ENCODE measurements at places on chromosomes 5 and 9. TPM values are rescaled to one million over a fixed set of nuclear protein-coding genes. Genes with fewer than 3 reads are reported as not detected.
A peak's percentile ranks its signal among the peaks of the same experiment; 100 is the strongest.

Gene CNTFR
- total RNA-seq = not detected

Gene INSL6
- not detected for total RNA-seq

Gene THBS4
- 0.92 TPM for total RNA-seq

Gene GARIN3
- 0.30 TPM for total RNA-seq

- H3K27me3 ChIP-seq = no peaks in the 10 kb centered on the region
- H3K4me1 ChIP-seq = no peaks in the 10 kb centered on the region
- no peaks in the 10 kb centered on the region for H3K36me3 ChIP-seq
These were observed 60.9 kb upstream of the GDNF start for GRCh38 chr5:37900692-37901091.

DNA sequence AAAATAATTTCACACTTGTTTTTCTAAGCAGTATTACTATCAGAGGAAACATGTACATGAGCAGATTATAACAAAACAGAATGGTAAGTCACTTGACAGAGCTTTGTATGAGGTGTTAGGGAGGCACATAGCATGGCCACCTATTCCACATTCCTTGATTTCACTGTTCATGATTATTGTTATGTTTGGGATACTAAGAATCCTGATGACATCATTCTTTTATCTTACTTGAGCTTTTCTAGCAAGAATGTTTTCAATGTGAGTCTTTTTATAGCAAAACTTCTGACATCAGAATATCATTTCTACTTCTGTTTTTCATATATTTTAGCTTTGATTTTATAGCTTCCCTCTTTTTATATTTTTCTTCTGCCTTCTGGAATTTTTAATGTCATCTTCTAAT, 208.2 kb downstream of the DMRTA1 start:
- no peak overlapping the region for H3K27ac ChIP-seq

DNA sequence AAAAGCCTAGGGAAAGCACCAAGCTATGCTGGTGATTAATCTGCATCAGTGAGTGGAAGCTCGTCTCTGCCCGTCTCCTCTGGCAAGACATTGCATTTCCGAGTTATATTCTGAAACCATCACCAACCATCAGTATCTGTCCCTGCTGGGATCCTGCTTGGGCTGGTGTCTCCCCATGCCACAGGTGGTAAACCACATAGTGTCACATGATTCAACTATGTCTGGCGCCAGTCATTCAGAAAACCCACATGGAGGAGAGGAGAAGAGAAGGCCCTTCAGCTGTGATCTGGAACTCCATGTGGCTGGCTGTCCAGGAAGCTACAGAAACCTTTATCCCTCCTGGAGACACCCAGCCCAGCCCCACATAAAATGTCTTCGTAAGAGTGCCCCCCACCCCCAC, 4.8 kb downstream of the IL9 start:
- no peak overlapping the region for H3K27ac ChIP-seq
- no peak overlapping the region for H3K4me3 ChIP-seq
- DNase-seq = peak; percentile 37

DNA sequence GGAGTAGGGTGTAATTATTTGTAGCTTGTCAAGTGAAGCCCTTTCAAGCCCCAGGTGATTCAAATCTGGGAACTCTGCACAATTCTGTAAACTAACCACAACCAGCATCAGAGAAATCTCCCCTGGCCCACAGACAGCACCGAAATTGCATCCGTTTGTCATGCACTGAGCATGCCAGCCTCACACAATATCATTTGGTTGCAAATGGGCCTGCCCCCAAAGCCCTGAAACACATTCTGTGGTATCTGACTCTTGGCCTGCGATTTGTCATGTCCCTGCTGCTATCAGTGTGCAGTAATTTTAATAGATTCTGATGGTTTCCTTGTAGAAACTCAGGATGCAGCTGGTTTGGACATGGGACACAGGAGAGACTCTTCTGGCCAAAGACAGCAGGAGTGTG, 35.3 kb downstream of the SNX24 start:
- no peak for DNase-seq
- peaks cover 3% of the 10 kb centered on the region for H3K27me3 ChIP-seq
- H3K4me1 ChIP-seq = peaks cover 5% of the 10 kb centered on the region
- H3K4me3 ChIP-seq = no peak overlapping the region

DNA sequence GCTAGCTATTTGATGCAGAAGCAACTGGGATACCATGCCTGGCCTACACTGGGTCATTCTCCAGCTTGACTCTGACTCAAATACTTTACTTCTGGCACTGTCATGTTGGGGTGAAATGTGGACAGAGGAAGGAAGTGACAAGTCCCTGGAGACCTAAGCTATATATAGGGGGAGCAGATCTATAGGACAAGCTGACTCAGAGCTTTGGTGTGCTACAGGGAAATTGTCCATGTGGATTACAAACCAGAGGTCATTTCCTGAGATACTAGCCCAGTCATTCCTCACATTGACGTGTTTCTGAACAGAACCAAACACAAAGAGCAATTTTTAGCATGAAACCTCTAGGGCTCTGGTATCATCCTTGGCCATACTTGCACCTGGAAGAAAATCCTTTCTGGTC, 531.6 kb upstream of the CLINT1 start:
- no peaks in the 10 kb centered on the region for H3K4me1 ChIP-seq
- DNase-seq = no peak
- H3K27me3 ChIP-seq = no peaks in the 10 kb centered on the region
- H3K36me3 ChIP-seq = no peaks in the 10 kb centered on the region

GRCh38 chr5:160009591-160009989, 651 bp downstream of the TTC1 start:
- DNase-seq = no peak
- H3K4me1 ChIP-seq = peaks cover 19% of the 10 kb centered on the region
- H3K36me3 ChIP-seq = peaks cover 33% of the 10 kb centered on the region
- peak overlapping the region; percentile 92 for H3K27ac ChIP-seq
- H3K4me3 ChIP-seq = peak overlapping the region; percentile 94

- no peak for DNase-seq
- peak overlapping the region; percentile 83 for H3K27ac ChIP-seq
- H3K36me3 ChIP-seq = no peaks in the 10 kb centered on the region
- H3K4me3 ChIP-seq = no peak overlapping the region
- H3K27me3 ChIP-seq = no peaks in the 10 kb centered on the region
These were observed 2.0 kb upstream of the ADAMTS6 start for GRCh38 chr5:65483546-65484346.

DNA sequence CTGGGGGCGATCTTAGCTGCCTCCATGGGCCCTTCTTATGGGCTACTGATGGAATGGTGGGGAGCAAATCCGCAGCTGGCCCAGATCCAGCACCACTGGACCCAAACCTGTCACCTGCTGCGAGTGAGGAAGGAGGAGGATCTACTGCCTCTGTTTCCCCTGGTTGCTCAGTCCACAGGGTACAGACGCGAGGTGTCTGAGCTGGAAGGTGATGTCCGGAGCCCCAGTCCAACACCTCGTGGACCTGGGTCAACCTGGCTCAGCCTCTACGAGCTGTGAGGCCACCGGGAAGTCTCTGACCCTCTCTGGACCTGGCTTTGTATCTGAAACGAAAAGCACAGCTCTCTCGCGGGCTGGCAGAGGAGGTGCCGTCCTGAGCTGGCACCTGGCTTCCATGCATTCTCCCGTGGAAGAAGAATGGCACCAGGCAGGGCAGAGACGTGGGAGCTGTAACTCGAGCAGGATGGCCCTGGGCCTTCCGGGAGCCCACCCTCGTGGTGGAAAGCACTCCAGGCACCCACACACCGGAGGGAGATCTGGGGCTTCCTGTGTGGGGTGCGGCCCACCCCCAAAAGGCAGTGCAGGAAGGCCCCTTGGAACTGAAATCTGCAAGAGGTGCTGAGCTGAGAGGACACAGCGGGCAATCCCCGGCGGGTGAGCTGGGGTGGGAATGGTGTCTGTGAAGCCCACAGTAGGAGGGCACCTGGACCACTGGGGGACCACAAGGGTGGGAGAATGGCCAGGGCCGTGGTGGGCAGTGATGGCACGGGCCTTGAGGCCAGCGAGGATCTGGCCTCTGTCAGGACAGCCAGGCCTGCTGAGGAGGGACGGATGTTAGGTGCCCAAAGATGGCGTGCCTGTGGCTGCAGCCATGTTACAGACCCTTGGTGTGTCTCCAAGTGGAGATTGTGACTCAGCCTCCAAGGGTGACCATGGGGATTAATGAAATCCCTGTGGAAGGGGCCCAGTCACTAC, 133.4 kb downstream of the OLFM1 start:
- no peaks in the 10 kb centered on the region for H3K4me1 ChIP-seq
- H3K4me3 ChIP-seq = no peak overlapping the region
- no peak overlapping the region for H3K27ac ChIP-seq
- DNase-seq = no peak
- H3K27me3 ChIP-seq = peaks cover 4% of the 10 kb centered on the region

GRCh38 chr9:79806086-79806485, 234.3 kb downstream of the TLE4 start:
- no peak for DNase-seq
- no peaks in the 10 kb centered on the region for H3K4me1 ChIP-seq
- H3K27ac ChIP-seq = no peak overlapping the region
- peaks cover 13% of the 10 kb centered on the region for H3K27me3 ChIP-seq
- H3K36me3 ChIP-seq = no peaks in the 10 kb centered on the region

- H3K27me3 ChIP-seq = peaks cover 23% of the 10 kb centered on the region
- H3K27ac ChIP-seq = no peak overlapping the region
- no peak for DNase-seq
- peaks cover 5% of the 10 kb centered on the region for H3K4me1 ChIP-seq
- H3K4me3 ChIP-seq = no peak overlapping the region
These were observed 28.2 kb downstream of the YIPF5 start for GRCh38 chr5:144142139-144142823.

- H3K27ac ChIP-seq = no peak overlapping the region
- peaks cover 10% of the 10 kb centered on the region for H3K27me3 ChIP-seq
- H3K4me3 ChIP-seq = no peak overlapping the region
- no peaks in the 10 kb centered on the region for H3K36me3 ChIP-seq
- no peaks in the 10 kb centered on the region for H3K4me1 ChIP-seq
These were observed 8.5 kb downstream of the CDX1 start for GRCh38 chr5:150175076-150175475.

DNA sequence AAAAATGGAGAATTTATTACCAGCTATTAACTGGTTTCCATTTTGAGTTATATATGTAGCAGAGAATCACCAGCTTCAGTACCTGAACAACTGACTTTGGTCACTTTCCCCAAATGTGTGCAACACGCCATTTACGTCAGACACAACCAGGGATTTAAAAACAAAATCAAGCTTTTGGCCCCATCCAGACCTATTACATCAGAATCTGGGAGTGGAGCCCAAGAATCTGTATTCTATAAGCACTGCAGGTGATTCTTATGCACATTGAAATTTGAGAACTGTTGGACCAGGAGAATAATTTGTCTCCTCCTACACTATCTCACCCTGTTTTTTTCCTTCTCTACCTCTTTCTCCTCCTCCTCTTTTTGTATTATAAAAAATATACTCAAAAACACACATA, 295.9 kb downstream of the PRELID2 start:
- DNase-seq = no peak
- H3K27me3 ChIP-seq = no peaks in the 10 kb centered on the region
- no peaks in the 10 kb centered on the region for H3K36me3 ChIP-seq
- H3K27ac ChIP-seq = no peak overlapping the region

- no peaks in the 10 kb centered on the region for H3K4me1 ChIP-seq
- no peak overlapping the region for H3K4me3 ChIP-seq
- no peak for DNase-seq
- no peaks in the 10 kb centered on the region for H3K27me3 ChIP-seq
- no peak overlapping the region for H3K27ac ChIP-seq
- no peaks in the 10 kb centered on the region for H3K36me3 ChIP-seq
These were observed 79.6 kb downstream of the ADAMTS2 start for GRCh38 chr5:179265514-179266290.

DNA sequence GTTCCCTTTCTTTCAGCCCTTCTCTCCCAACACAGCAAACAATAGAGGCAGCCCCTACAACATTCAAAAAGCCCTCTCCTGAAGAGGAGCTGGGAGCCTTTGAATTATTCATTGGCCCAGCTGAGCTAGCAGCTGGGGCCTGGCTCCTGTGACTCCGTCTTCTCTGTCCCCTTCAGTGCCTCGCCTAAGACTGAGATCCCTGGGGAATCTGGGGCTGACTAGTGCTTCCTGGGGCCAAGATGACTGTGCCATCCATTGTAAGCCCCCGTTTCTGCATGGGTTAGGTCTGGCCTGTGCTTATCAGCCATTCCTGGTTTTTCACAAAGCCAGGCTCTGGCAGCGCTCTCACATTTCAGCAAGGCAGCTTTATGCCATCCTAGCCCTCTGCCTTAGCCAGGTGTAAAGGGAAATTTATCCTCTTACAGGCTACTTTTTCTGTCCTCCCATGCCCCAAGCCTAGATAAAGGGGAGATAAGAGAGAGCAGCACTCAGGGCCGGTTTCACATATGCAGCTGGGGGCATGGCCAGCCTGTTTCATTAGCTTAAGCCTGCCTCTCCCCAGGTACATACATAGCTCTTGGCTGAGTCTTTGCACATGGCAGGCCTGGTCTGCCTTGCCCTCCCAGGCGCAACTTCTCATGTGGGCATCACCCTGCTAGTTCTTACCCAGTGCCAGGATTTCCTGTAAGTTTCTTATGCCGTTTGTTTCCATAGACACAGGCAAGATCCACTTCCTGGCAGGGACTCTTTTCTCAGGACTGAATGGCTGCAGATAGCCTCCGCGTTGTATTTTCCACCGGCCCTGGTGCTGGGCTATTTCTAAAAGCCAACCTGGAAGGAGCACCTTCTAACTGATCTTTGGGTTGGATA, 15.8 kb downstream of the PTPA start:
- DNase-seq = no peak
- peaks cover 5% of the 10 kb centered on the region for H3K4me1 ChIP-seq
- H3K27ac ChIP-seq = no peak overlapping the region
- no peaks in the 10 kb centered on the region for H3K27me3 ChIP-seq
- H3K4me3 ChIP-seq = no peak overlapping the region

DNA sequence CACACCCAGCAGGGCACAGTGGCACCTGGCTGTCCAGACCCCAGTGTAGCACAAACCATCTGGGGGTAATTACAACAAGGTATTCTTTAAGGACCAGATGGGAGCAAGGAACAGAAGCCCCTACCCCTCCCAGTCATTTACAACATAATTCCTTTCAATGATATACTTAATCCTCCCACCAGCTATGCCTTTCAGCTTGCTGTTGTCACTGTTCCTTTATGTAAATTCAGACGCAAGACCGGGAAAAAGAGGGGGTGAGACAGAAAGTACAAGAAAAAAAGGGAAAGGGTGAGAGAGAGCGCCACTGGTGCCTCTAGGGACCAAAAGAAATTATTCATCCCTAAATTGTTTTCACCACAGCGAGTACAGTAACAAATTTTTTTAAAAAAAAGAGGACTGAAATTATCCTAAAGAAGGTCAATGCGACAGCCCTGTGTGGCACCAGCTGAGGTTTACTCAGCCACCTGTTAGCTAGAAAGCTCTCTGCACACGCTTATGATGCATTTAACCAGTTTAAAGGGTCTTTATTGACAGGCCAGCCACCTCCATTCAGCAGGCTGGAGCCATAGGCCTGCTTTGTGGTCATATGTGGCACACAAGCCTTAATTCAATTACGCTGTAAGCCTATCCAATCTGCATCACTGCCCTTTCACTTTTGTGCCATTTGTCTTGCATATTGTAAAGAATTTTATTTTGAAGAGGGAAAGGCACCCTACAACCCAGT, 210.2 kb upstream of the ISL1 start:
- H3K36me3 ChIP-seq = no peaks in the 10 kb centered on the region
- H3K4me1 ChIP-seq = no peaks in the 10 kb centered on the region
- H3K4me3 ChIP-seq = no peak overlapping the region
- no peak for DNase-seq

Measured in activated T-helper 2 cell treated with anti-CD3 and anti-CD28 coated beads, Interferon-gamma antibody, Interleukin-2, Interleukin-4, amounts not matched to agents 10 μg/mL and 5 μg/mL and 100 μg/mL, durations not matched to agents 14 hours and 24 hours and 36 hours (primary cell).